Pancreas (tissue), 10 donors: ENCODE measurements at places on chromosomes 3 and 15.
A peak's percentile ranks its signal among the peaks of the same experiment; 100 is the strongest.

DNA sequence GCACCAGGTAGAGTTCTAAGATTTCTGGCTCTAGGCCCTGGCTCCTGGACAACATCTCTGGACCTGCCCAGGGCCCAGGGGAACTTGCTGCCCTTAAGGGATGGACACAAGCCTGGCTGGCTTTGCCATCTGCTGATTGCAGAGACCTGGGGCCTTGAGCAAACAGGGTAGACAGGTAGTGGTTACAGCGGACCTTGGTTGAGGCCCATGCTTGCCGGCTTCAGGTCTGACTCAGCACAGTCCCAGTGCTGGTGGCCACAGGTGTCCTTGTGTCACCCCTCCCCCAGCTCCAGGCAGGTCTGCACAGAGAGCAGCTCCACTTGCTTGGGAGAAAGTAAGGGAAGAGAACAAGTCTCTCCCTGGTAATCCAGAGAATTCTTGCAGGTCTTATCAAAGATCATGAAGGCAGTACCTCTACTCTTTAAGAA is 15.9 kb upstream of the ACTL6A start:
- DNase-seq: peak; percentile 69

DNA sequence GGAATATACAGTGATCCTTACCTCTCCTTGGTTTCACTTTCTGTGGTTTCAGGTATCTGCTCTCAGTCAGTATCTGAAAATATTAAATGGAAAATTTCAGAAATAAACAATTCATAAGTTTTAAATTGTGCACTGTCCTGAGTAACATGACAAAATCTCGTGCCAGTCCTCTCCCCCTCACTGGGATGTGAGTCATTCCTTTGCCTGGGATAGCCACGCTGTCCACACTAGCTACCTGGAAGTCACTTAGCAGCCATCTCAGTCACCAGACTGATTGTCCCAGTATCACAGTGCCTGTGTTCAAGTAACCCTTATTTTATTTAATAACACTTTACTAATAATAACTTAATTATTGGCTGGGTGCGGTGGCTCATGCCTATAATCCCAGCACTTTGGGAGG is 15.3 kb upstream of the KLHL25 start:
- no peak for DNase-seq

- DNase-seq: peak; percentile 56
Observed at GRCh38 chr3:53255423-53255774, 423 bp downstream of the TKT start.

GRCh38 chr3:97892852-97893251 is 71.0 kb downstream of the CRYBG3 start:
- no peak for DNase-seq

DNA sequence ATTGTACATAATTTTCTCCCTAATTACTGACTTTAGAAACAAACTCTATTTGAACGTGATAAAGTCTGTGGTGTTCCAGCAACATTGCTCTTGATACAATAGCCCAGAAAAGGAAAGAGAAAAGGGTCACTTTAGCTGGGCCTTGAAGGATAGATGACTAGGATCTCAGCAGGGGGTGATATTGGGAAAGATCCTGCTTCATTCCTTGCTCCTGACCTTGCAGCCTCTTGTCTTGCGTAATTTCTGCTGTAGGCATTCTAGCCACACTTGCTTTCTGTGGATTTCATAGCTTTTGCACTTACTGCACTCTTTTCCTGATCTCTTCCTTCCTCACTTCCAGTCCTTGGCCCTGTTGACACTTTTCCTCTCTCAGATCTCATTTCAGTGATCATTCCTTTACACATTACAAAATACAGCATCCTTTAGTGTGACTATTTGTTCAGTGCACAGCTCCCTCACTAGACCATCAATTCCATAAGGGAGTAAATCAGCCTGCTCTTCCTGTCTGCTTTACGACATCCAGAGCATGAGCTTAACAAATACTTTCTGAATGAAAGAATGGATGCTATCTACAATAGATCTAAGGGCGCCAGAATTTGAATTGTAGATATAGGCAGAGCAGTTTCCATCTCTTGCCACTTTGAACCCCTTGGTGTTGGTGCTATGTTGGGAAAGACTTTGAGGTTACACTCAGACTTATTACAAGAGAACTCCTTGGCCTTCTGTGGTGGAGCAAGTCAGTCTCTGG is 559.6 kb upstream of the MDFIC2 start:
- DNase-seq: no peak

DNA sequence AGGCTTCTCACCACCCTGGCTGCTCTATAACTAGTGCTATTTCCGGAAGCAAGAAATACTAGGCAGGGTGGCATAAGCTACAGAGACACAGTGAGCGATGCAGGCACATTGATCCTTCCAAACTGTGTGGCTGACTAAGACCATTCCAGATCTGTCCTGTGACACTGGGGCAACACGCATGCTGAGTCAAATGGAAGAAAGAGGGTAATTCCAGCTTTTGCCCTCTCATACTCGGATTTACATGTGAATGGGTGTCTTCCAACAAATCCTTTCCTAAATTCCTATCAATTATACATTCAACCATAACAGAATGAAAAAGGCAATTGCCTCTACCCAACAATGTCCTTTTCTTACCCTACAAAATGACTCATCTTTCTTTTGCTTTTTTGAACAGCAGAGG is 5.1 kb downstream of the FSIP1 start:
- DNase-seq: no peak

DNA sequence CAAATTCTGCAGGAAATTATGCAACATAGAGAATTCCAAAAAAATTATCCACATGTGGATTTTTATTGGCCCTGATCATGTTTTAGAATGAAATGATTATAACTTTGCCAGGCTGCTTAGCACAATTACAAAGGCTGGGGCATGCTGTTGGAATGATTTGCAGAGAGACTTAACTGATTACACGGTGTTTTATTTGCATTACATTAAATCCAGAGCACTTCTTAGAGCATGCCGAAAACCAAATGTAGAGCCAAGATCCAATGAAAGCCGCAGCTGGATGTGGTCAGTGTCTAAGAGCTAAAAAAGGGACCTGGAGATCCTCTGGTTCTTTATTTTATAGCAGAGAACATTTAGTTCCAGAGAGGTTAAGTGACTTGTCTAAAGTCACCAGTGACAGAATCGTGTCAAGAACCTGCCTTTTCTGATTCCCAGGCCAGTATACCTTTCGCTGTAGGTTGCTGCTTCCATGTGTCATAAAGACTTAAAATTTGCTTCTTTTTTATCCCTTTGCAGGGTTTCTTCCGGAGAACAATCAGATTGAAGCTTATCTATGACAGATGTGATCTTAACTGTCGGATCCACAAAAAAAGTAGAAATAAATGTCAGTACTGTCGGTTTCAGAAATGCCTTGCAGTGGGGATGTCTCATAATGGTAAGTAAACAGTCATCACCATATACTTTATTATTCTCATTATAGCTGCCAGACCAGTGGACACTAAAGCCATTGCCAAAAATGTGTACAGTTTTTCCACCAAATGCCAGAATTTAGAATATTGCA is 92.0 kb upstream of the TSEN2 start:
- DNase-seq: no peak

- no peak for DNase-seq
Observed at GRCh38 chr3:82800248-82800647, 1038.8 kb upstream of the GBE1 start.

GRCh38 chr3:151501923-151502632 is 41.2 kb upstream of the IGSF10 start:
- DNase-seq: no peak

GRCh38 chr3:86986671-86987420 is 4.1 kb downstream of the VGLL3 start:
- no peak for DNase-seq

DNA sequence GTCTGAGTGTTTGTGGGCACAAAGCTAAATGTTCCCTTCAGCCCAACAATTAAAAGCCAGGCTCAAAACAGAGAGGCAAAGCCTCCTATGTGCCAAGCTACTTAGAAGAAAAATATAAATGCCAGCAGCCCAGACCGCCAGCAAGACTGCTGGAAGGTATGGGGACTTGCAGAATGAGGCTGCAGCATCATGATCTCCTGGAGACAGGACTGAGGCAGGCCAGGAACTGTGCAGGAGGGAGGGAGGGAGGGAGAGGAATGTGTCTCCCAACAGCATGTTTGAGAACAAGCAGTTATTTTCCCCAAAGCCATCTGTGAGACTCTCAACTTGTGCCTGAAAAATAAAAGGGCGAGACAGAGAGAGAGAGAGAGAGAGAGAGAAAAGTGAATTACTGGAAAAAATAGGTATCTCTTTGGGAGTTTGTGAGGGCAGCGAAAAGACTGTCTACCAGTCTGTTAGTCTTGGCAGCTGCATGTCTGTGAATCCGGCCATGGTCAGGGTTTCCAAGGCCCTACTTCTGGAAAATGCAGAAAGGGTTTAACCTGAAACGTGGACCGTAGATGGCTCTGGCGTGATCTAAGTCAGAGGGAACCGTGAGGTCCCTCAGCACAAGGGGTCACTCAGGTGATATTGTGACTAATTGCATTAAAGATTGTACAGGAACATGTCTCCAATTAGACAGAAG is 139.7 kb upstream of the COL8A1 start:
- DNase-seq: no peak

- DNase-seq: no peak
Observed at GRCh38 chr15:27796405-27797320, 302.5 kb downstream of the OCA2 start.

DNA sequence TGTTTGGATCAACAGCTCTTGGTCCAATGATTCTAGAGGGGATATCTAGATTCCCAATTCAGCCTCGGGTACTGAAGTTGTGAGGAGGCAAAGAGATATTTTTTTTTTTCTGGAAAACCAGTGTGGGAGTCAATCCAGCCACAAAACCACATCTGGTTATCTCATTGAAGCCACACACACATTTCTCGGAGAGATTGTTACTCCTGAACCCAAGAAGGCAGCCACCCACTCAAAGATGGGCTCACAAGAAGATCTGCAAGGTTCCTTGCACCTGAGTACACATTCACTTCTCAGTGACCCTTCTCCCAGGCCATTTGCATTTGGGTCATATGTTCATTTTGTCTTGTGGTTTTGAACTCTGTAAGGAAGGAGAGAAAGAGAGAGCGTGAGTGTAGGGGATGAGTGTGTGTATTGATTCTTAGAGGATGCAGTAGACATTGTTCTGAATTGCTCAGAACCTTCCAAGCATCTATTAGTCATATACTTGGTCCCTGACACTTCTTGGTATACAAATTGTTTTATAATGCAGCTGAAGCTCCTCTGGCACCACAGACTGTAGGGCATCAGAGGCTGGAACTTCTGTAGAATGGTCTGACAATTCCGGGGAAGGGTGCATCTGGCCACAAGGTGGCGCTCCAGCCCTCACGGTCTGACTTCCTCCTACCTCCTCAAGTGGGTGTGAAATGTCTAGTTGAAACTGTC is 39.3 kb upstream of the TRA2B start:
- peak; percentile 82 for DNase-seq
